Spinal cord (tissue), 10 donors: ENCODE measurements at places on chromosomes 12 and 14. TPM values are rescaled to one million over a fixed set of nuclear protein-coding genes. Genes with fewer than 3 reads are reported as not detected.
A peak's percentile ranks its signal among the peaks of the same experiment; 100 is the strongest.

GRCh38 chr12:118982302-118982701 is 961 bp downstream of the SRRM4 start:
- no peak for DNase-seq

DNA sequence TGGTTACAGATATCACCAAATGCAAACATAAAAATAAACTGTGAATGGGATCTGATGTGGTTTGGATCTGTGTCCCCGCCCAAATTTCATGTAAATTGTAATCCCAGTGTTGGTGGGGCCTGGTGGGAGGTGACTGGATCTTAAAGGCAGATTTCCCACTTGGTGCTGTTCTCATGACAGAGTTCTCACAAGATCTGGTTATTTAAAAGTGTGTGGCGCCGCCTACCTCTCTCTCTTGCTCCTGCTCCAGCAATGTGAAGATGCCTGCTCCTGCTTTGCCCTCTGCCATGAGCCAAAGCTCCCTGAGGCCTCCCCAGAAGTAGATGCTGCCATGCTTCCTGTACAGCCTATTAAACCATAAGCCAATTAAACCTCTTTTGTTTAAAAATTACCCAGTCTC is 47.8 kb downstream of the SLC25A21 start:
- no peak for DNase-seq

DNA sequence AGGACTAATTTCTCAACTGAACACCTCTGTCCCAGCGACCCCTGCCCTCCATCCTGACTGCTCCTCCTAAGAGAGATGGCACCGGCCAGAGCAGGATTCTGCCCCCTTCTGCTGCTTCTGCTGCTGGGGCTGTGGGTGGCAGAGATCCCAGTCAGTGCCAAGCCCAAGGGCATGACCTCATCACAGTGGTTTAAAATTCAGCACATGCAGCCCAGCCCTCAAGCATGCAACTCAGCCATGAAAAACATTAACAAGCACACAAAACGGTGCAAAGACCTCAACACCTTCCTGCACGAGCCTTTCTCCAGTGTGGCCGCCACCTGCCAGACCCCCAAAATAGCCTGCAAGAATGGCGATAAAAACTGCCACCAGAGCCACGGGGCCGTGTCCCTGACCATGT is 756 bp downstream of the RNASE7 start:
- no peak for DNase-seq

- no peak for DNase-seq
These were observed 109.9 kb downstream of the NAV3 start for GRCh38 chr12:77940567-77940966.

- DNase-seq = no peak
These were observed 52.1 kb downstream of the STON2 start for GRCh38 chr14:81348061-81348460.

DNA sequence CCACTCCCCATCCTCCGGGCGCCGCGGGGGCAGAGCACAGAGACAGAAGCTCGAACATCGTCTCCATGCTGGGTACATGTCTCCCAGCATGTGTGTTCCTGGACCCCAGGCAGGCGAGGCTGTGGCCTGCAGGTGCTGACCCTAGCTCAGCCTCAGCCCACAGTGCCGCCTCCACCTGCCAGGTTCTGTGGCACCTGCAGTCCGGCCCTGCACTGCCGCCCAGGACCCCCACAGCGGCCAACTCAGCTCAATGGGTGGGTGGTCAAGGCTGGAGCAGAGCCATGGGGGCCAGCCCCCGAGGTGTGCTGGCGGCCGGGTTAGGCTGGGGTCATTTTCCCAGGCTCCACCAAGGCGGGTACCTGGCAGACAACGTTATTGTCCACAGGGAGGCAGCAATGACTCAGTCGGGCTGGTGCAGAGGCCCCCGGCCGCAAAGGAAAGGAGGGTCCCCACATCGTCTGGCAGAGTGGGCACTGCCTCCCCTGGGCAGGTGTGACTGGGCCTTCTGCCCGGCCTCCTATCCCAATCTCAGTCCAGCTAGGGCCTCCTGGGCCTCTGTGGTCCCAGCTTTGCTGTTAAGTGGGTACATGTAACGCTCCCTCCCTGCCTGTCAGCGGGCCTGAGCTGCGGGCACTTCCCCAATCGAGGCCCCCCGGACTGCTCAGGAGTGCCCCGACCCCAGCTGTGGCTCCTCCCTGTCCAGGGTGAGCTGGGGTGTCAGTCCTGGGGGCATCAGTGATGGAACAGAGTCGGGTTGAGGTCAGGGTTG is 20.2 kb upstream of the NUDT14 start:
- no peak for DNase-seq

DNA sequence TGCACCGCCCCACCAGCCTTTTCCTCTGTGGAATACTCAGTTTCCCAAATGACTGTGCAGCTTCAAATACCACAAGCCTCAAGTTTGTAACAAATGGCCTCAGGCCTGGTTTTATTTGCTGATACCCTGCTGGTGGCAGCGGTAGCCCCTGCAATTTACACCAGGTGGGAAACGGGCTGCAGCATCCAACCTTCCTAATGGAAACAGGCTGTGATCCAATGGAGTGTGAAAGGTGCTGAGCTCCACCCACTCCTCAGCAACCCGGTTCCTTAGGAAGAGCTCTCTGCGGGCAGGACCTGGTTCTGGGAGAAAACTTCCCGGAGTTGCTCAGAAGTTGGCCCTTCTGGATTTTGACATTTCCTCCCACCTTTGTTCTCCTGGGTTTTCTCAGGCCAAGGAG is 41.7 kb upstream of the LTA4H start:
- DNase-seq = no peak

DNA sequence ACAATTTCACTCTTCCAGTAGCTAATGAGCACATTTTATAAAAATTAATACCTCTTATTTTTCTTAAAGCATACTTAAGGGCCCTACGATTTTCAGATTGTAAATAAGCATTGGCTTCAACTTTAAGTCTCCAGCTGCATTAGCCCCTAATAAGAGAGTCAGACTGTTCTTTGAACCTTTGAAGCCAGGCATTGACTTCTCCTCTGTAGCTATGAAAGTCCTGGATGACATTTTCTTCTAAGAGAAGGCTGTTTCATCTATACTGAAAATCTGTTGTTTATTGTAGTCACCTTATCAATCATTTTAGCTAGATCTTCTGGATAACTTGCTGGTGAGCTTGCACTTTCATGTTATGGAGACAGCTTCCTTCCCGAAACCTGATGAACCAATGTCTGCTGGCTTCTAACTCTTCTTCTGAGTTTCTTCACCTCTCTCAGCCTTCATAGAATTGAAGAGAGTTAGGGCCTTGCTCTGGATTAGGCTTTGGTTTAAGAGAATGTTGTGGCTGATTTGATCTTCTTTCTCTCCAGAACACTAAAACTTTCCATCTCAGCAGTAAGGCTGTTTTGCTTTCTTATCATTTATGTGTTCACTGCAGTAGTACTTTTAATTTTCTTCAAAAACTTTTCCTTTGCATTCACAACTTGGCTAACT is 377.1 kb upstream of the RGS6 start:
- no peak for DNase-seq

DNA sequence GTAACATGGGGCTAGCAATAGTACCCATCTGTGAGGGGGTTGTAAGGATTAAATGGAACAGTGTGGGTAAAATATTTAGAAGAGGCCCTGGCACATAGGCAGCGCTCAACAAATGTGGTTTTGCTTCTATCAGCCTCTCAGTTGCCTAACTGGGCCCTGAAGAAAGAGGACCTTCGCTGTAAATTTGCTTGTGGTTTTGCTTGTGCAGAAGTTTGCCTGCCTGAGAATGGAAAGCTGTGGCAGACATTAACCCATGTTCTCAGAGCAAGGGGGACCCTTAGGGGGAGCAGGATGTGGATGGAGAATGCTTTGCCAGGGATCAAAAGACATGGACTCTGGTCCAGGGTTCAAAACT is 160.1 kb downstream of the BRMS1L start:
- no peak for DNase-seq

- peak; percentile 57 for DNase-seq
These were observed 5.5 kb upstream of the GPR68 start for GRCh38 chr14:91249841-91250616.

- no peak for DNase-seq
These were observed 8.5 kb upstream of the SMIM10L1 start for GRCh38 chr12:11162502-11162901.

GRCh38 chr12:52369211-52369610 is 1.9 kb upstream of the KRT85 start:
- no peak for DNase-seq

GRCh38 chr12:88546226-88546625 is 34.0 kb downstream of the KITLG start:
- DNase-seq = no peak

- DNase-seq = no peak
These were observed 34.0 kb upstream of the KIF21A start for GRCh38 chr12:39476894-39477293.

- no peak for DNase-seq
These were observed 36.5 kb upstream of the SSTR1 start for GRCh38 chr14:38171197-38171596.

GRCh38 chr12:100123316-100124095 is 19.2 kb downstream of the BLTP3B start:
- DNase-seq = no peak

- DNase-seq = no peak
These were observed 282.7 kb downstream of the ATXN7L3B start for GRCh38 chr12:74820324-74820723.

GRCh38 chr12:115440438-115440837 is 756.5 kb upstream of the TBX3 start:
- DNase-seq = no peak

DNA sequence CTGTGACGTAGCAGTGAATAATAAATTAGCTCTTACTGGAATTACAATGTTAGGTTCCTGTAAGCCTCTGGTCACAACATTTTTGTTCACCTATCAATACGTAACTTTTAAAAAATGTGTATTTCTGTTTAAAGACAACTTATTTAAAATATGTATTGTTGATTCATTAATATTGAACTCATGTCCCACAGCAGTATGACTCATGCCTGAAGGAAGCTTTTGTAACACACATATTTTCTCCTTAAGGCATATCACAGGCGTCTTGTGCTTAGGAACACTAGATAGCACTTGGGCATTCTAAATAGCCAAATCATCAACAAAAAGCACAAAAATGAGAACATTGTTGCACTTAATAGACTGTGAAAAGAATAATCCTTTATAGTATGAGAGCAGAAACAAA is 92.5 kb downstream of the GPHN start:
- no peak for DNase-seq

MMP14 gene
- 262 TPM for total RNA-seq

HOXC4 gene
- 10.3 TPM for total RNA-seq

GPR137C gene
- total RNA-seq = 6.7 TPM

MVK gene
- 20.4 TPM for total RNA-seq

PKP2 gene
- total RNA-seq = 24.0 TPM

STX2 gene
- total RNA-seq = 39.2 TPM

SERPINA9 gene
- not detected for total RNA-seq

OTX2 gene
- total RNA-seq = 35.0 TPM

ABCC9 gene
- total RNA-seq = 41.8 TPM

B4GALNT1 gene
- 19.7 TPM for total RNA-seq

ULK1 gene
- 10.0 TPM for total RNA-seq
